NCI-H1694 treated with DMSO at 0.1 percent for 48 hours (cell line): ENCODE measurements at places on chromosomes 7 and 10.

GRCh38 chr7:40723829-40724228 lies 589.0 kb downstream of the SUGCT start:
- no peak for DNase-seq

DNA sequence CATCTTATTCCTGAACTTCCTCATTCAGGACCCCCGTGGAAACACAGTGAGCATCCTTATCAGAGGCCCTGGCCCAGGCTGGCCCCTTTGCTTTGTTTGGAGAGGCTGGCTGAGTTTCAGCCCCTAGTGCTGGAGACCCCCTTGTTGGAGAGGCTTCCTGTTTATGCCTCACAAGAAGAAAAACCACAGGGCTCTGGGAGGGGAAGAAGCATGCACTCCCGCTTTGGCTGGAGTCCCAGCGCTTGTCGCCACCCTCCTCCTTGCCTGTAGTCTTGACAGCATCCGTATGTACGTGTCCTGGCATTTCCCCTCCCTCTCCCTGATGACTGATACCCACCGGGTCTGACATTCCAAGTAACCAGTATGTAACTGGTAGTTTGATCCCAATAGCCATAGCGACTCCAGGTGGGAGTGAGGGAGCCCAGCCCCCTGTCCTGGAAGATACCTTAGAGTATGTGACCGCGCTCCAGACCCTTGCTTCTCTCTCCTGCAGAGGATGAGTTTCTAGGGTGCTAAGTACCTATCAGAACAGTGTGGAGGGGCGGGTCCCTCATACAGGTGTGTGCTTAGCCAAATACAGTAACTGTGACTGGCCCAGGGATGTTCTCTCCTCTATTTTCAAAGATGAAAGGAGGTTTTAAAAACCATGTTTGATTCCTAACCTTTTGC lies 6.9 kb upstream of the ATP6V0E2 start:
- DNase-seq, result no peak

GRCh38 chr7:51046103-51046466 lies 263.4 kb upstream of the GRB10 start:
- DNase-seq, result no peak

- DNase-seq, result no peak
These were observed 2.0 kb downstream of the RARRES2 start for GRCh38 chr7:150339409-150339809.

DNA sequence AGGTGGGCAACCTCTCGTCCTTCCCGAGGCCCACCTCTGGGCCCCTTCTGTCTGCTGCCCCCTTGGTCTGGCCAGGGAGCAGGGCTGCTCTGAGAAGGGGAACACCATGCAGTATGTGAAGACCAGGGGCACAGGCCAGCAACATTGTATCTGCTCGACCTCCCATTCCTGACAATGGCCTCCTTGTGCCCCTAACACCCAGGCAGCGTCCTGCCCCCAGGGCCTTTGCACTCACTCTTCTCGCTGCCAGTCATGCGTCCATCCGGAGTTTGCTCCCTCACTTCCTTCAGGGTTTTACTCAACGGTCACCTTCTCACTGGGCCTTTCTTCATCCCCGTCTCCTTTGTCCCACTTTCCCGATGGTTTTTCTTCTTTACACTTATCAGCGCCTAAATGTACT lies 232.9 kb upstream of the GRB10 start:
- DNase-seq, result no peak

DNA sequence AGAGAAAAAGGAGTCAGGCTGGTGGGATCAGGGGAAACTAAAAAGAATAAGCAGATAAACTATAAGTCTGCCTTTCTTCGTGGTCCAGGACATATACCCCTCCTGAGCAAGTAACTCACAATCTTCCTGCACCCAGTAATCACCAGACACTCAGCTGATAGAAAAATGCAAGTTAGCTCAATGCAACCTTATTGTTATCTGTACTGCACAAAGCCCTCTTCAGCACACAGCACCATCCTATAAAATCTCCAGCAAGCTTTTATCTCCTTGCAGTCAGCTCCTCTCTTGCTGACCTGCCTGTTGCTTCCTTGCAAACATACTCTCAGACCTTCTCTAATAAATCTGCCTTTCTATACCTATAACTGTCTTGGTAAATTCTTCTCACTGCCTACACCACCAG lies 6.7 kb downstream of the SLC37A3 start:
- DNase-seq, result no peak

GRCh38 chr7:120919466-120919865 lies 31.1 kb upstream of the ING3 start:
- no peak for DNase-seq

GRCh38 chr7:149161241-149161848 lies 14.1 kb downstream of the ZNF398 start:
- no peak for DNase-seq
